HS-5 (cell line): ENCODE measurements at places on chromosomes 1 and 21.

DNA sequence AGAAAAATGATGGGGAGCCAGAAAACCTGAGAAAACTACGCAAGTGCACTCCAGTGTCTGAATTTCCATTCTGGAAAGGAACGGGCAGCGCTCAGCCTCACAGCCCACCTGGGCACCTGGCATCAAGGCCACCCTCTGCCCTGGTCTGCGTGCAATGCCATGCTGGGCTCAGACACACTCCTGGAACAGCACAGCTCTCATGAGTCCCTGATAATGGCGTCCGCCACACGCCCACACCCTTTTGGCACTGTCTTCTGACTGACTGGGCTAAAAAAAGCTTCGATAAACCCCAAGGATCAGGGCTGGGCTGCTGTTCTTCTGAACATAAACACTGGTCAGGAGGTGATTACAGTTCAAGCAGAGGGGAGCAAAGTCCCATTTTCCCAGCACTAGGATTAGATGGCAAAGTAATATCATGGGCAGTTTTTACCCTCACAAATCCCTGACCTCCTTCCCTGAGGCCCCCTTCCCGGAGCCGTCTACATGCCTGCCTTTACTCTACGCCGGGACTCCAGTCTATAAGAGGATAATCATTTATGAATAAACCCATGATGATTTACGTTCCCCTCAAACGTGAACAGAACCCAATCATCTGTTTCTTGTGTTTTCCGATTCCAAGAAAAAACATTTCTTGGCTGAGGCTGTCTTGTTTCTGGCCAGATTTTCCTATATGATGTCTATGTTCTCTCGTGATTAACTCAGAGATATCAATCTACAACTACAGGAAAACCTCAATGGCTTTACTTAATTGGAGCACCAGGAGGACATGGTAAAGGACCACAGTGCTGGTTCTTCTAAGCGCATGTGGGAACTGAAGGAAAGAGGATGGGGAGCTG is 22.6 kb downstream of the RCAN1 start:
- DNase-seq, result no peak

- no peak for DNase-seq
Observed at GRCh38 chr1:109398343-109399225, 866 bp upstream of the SORT1 start.

GRCh38 chr1:236914375-236914774 is 89.9 kb downstream of the MT1HL1 start:
- no peak for DNase-seq

DNA sequence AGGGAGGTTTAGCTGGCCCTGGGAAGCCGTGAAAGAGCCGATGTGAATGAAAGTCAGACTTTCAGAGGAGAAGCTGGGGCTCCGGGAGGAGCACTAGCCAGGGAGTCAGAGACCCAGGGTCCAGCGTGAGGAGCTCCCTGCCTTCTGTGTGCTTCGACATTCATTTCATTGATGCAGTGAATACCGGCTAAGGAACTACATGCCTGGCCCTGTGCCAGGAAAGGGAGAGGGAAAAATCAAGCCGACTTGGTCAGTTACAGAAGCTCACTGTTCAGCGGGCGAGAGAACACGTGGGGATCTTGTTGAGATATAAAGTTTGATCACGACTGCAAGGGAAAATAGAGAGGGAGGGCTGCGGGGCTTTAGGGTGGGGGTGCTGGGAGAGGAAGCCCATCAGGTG is 76.7 kb upstream of the RUNX3 start:
- DNase-seq, result no peak
